ENCODE measurements at places on chromosomes 2 and 18. TPM values are rescaled to one million over a fixed set of nuclear protein-coding genes. Genes with fewer than 3 reads are reported as not detected.
A peak's percentile ranks its signal among the peaks of the same experiment; 100 is the strongest.

GRCh38 chr2:14632133-14632936, at the start of gene LRATD1:
Gene LRATD1, plus strand, starts transcription at chr2:14632717. Its CDS starts 1,263 bp downstream, at chr2:14633980.
- H3K36me3 ChIP-seq = no peaks in the 10 kb centered on the region
- H3K4me3 ChIP-seq = peak within 1 kb of the TSS; percentile 59
- H3K27ac ChIP-seq = peak within 1 kb of the TSS; percentile 34
- H3K27me3 ChIP-seq = peaks cover 52% of the 10 kb centered on the region

DNA sequence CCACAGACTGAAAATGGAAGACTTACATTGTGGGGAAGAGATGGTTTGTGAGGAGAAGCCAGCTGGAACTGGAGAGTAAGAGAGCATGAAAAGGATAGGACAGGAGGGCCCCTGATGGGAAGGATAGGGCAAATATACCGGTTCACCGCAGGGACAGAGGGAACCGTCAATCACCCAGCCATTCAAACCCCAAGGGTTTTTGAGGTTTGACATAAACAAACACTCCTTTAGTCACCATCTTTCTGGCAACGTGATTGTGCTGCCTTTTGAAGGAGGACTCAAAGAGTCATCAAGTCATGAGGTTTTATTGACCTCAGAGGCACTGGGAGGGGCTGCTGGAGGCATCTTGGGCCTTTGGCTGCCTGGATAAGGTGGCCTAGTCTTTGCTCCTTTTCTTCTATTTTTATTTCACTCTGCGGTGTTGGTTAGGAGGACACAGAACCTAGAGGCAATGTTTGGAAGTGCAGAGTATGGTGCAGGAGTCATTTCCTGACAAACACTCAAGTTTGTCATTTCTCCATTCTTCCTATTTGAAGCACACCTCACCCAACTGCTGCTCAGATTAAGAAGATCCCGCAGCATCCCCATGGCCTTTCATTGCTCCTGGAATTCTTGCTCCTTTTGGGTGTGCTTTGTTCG, 487.3 kb upstream of the SPRED2 start:
- DNase-seq = no peak
- no peak overlapping the region for H3K27ac ChIP-seq
- no peaks in the 10 kb centered on the region for H3K27me3 ChIP-seq
- no peaks in the 10 kb centered on the region for H3K36me3 ChIP-seq

DNA sequence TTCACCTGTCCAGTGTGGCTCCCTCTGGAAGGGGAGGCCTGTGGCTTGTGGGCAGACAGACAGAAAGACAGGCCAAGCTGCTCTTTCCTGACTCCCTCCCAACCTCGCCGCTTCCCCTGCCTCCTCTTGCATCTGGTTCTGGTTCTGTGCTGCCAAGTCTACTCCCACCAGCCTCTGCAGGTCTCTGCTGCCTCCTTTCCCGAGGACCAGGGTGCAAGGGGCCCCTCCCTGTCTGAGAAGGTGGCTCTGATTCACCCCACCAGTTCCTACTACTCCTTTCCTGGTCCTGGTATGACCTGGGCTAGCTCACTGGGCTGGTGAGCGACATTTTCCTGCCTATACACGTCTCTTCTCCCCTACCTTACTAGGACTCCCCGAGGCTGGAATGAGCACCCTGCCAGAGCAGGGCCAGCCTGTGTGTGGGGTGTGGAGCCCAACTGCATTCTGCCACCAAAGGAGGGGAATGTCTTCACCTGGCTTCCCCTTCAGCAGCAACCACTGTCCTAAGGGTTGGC, 238.5 kb downstream of the CELF4 start:
- DNase-seq = no peak
- H3K36me3 ChIP-seq = no peaks in the 10 kb centered on the region
- no peaks in the 10 kb centered on the region for H3K27me3 ChIP-seq
- H3K4me3 ChIP-seq = no peak overlapping the region
- H3K27ac ChIP-seq = no peak overlapping the region

GRCh38 chr2:61469424-61470121, 1.3 kb downstream of the USP34 start:
- H3K4me1 ChIP-seq = peaks cover 5% of the 10 kb centered on the region
- H3K27ac ChIP-seq = peak overlapping the region; percentile 91
- peak overlapping the region; percentile 63 for H3K4me3 ChIP-seq
- peaks cover 9% of the 10 kb centered on the region for H3K36me3 ChIP-seq
- H3K27me3 ChIP-seq = no peaks in the 10 kb centered on the region
- DNase-seq = no peak

- DNase-seq = no peak
- H3K27ac ChIP-seq = no peak overlapping the region
- no peaks in the 10 kb centered on the region for H3K4me1 ChIP-seq
- no peaks in the 10 kb centered on the region for H3K36me3 ChIP-seq
- H3K27me3 ChIP-seq = no peaks in the 10 kb centered on the region
These were observed 21.4 kb downstream of the ZNF24 start for GRCh38 chr18:35322486-35323458.

GRCh38 chr2:191573216-191573615, 104.7 kb upstream of the NABP1 start:
- peaks cover 5% of the 10 kb centered on the region for H3K4me1 ChIP-seq
- no peaks in the 10 kb centered on the region for H3K27me3 ChIP-seq
- no peak for DNase-seq
- H3K36me3 ChIP-seq = no peaks in the 10 kb centered on the region
- H3K27ac ChIP-seq = no peak overlapping the region

GRCh38 chr2:192390401-192390800, 195.7 kb upstream of the TMEFF2 start:
- no peak overlapping the region for H3K4me3 ChIP-seq
- no peak for DNase-seq
- H3K36me3 ChIP-seq = no peaks in the 10 kb centered on the region
- no peaks in the 10 kb centered on the region for H3K27me3 ChIP-seq
- no peak overlapping the region for H3K27ac ChIP-seq
- no peaks in the 10 kb centered on the region for H3K4me1 ChIP-seq

DNA sequence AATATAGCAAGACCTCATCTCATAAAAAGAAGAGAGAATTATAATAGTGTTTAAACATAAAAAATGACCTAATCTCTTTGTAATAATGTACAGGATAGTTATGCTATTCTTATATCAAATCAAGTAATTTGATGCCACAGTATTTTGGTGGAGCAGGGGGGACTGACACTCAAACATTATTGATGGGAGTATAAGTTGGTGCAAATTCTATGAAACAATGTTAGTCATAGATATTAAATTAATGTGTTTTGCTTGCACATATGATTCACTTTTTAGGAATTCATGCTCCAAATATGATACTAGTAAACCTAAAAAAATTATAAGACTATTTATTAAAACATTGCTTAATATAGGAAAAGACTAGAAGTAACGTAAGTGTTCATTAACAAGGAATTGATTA, 256.1 kb upstream of the SYT4 start:
- H3K4me1 ChIP-seq = no peaks in the 10 kb centered on the region
- H3K27ac ChIP-seq = no peak overlapping the region
- no peaks in the 10 kb centered on the region for H3K27me3 ChIP-seq
- DNase-seq = no peak
- H3K36me3 ChIP-seq = no peaks in the 10 kb centered on the region
- H3K4me3 ChIP-seq = no peak overlapping the region

GRCh38 chr18:577643-578375, 2.4 kb upstream of the CETN1 start:
- no peak overlapping the region for H3K4me3 ChIP-seq
- no peak overlapping the region for H3K27ac ChIP-seq
- H3K36me3 ChIP-seq = no peaks in the 10 kb centered on the region

DNA sequence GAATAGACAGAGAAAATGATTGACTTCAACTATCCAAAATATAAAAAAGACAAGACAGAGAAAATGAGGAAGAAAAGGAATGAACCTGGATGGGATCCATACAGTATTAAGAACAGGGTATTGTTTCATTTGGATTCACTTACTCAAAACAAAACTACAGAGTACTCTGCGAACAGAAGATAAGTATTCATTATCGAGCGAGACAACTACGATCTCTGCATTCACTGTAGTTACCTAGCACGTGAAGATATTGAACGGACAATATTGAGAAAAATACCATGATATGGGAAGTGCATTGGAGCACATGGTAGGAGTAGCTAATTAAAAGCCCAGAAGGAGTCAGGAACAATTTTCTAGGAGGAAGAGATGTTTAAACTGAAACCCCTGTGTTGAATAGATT, 1.0 kb upstream of the ORC2 start:
- no peak overlapping the region for H3K27ac ChIP-seq
- H3K27me3 ChIP-seq = no peaks in the 10 kb centered on the region
- H3K4me3 ChIP-seq = no peak overlapping the region
- DNase-seq = no peak
- H3K4me1 ChIP-seq = peaks cover 9% of the 10 kb centered on the region

DNA sequence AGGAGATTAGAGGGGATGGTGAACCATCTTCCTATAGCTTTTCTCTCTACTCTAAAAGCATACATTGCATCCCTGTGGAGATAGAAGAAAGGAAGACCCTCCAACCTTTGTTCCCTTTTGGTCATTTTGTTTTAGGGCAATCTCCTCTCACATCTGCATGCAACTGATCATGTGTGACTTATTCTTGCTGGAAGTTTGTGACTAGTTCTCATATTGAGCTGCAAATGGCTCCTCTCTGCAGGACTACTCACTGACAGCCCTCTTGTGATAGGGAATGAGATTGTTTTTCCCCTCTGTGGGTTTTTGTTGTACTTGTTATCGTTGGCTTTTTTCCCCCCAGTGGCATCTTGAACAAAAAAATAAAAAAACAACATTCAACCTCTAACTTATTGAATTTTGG, 416.0 kb upstream of the CNTNAP5 start:
- H3K36me3 ChIP-seq = no peaks in the 10 kb centered on the region
- H3K4me1 ChIP-seq = no peaks in the 10 kb centered on the region
- H3K4me3 ChIP-seq = no peak overlapping the region
- no peak overlapping the region for H3K27ac ChIP-seq
- H3K27me3 ChIP-seq = no peaks in the 10 kb centered on the region

GRCh38 chr18:21444465-21445212, 155.9 kb downstream of the ESCO1 start:
- DNase-seq = peak; percentile 27
- no peak overlapping the region for H3K27ac ChIP-seq
- no peaks in the 10 kb centered on the region for H3K36me3 ChIP-seq
- H3K4me3 ChIP-seq = no peak overlapping the region
- H3K4me1 ChIP-seq = no peaks in the 10 kb centered on the region

- H3K27ac ChIP-seq = no peak overlapping the region
- no peak for DNase-seq
- no peaks in the 10 kb centered on the region for H3K36me3 ChIP-seq
- H3K27me3 ChIP-seq = no peaks in the 10 kb centered on the region
These were observed 249.9 kb downstream of the PARD3B start for GRCh38 chr2:204795156-204795555.

- peak overlapping the region; percentile 33 for H3K27ac ChIP-seq
- no peaks in the 10 kb centered on the region for H3K27me3 ChIP-seq
- no peaks in the 10 kb centered on the region for H3K36me3 ChIP-seq
- DNase-seq = peak; percentile 98
- H3K4me3 ChIP-seq = no peak overlapping the region
These were observed 638.0 kb upstream of the ZEB2 start for GRCh38 chr2:145157741-145158591.

DNA sequence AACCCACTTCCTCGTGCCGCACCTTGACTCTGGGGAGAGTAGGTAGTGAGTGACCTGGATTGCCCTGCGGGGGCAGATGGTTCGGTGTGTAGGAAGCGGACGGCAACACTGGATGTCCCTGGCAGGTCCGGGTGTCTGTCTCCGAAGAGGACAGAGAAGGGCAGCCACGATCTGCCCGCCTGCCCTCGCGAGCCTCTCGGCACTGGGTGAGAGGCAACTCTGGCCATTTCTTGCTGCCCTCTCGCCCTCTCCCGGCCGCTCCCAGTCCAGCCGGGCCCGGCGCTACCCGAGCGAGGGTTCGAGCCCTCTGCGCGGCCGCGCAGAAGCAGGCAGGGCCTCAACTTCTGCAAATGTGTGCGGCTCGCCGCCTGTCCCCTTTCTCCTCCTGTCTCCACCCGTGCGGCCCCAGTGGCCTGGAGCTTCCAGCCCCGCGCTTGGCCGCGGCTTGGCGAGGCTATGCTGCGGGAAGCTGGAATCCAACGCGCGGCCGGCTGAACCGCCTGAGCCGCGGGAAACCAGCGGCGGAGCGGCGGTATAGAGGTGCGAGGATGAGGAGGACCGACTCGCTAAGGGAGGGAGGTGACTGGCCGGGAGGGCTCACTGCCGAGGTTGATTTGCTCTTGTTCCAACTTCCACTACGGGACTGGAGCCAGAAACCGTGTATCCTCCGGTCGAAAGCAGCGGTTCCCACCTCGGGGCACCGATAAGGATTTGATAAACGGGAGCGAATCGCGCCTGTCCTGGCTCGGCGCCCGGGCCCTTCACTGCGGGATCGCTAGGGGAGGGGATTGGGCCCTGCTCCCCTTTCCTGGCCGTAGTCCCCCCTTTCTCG, 1.5 kb downstream of the EPAS1 start:
- peaks cover 4% of the 10 kb centered on the region for H3K4me1 ChIP-seq
- DNase-seq = peak; percentile 73
- H3K27ac ChIP-seq = peak overlapping the region; percentile 96
- peak overlapping the region; percentile 87 for H3K4me3 ChIP-seq

DNA sequence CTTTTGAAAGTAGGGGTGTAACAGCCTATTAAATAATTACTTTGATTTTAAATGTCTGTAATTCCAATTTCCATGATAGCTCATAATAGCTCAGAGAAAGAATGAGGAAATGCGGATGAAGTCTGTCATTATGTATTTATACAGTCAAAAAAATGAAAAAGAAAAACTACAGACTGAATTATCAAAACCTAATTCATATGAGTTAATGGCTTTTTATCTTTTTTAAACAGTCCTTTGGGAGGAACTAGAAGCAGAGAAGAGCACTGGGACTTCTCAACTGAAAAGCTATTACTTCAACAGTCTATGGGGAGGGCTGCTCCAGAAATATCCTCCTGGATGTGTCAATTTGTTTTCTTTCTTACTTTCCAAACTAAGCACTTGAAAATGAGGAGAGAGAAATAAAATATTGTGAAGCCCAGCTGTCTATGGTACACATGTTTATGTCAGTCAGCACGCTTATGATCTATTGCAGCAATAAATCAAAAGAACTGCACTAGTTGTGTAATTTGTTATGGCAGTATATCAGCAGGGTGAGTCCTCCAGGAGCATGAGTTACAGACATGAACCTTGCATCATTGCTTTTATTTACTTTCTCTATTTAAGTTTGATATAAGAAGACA, 1550.2 kb downstream of the LRP1B start:
- no peak overlapping the region for H3K4me3 ChIP-seq
- no peaks in the 10 kb centered on the region for H3K27me3 ChIP-seq
- H3K36me3 ChIP-seq = no peaks in the 10 kb centered on the region
- DNase-seq = no peak
- H3K4me1 ChIP-seq = no peaks in the 10 kb centered on the region

RPL37A gene
- 2,015 TPM for total RNA-seq

CNTNAP5 gene
- total RNA-seq = 0.03 TPM

AGXT gene
- 0.61 TPM for total RNA-seq

COLEC12 gene
- 40.2 TPM for total RNA-seq

GNLY gene
- total RNA-seq = 12.1 TPM

LYPD6 gene
- 0.80 TPM for total RNA-seq
